ENCODE measurements at places on chromosomes 1 and 21.

- no peak for DNase-seq
These were observed 27.1 kb downstream of the DHCR24 start for GRCh38 chr1:54859700-54860391.

- no peak for DNase-seq
These were observed 180.5 kb upstream of the GORAB start for GRCh38 chr1:170351366-170351946.

DNA sequence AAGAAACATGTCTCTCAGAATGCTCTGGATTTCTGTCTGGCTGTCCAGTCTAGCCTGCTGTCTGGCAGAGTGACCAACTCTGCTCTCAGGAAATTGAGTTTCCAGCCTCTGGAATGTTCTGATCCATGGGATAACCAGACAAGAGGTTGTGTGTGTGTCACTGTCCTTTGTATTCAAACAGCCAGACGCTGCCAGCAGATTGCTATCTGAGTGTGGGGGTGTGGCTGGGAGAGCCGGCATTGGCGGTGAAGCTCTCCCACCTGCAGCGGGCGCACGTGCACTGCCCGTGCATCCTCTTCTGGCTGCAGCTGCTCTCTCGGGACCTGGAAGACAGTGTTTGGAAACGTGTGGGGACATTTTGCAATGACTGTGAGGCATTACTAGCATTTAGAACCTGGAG lies 26.1 kb downstream of the PKP1 start:
- no peak for DNase-seq

DNA sequence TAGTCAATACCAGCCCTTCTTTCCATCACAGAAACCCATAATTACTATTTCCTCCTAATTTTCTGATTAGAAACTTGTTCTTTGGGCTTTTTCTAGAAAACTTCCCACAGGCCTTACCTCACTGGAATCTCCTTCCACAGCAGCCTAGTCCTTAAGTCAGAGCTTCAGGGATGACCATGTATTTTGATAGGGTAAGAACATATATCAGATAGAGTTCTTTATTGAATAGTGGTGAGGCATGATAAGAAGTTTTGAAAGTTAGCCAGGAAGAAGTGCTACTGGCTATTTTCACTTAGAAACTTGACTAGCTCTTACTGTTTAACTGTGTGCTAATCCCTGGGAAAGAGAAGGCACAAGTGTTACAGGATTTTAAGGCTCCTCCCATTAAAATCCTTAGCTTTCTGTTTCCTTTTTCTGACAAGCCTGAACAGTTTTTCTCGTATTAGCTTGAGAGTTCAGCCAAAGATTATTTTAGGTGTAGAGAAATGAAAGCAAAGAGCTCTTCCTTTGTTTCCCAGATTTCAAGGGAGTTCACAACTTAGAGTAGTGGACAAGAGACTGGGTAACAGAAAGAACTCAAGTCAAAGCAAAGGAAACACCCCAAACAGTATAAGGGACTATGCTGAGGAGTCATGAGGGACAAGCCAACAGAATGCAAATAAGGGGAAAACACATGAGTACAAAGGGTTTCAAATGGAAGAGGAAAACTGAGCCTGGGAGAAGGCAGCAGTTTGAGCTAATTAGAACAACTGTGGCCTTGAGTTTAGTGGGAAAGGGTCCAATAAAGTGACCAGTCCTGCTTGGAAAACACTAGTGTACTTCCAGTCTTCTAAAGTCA lies 37.2 kb upstream of the AIM2 start:
- no peak for DNase-seq

DNA sequence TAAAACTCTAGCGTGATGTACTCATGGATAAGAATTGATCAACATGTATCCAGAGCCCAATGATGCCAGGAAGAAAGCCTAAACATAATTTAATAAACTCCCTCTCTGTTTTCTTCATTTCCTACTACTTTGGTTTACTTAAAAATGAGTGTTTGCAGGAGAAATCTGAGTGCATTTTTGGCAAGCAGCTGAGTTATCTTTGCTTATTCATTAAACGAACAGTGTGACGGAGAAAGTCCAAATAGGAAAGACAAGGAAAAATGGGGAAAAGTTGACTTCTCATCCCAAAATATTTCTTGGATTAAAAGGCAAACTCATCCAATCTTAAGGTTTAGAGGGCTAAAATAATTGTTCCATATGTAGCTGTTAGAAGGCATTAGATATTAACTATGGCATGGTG lies 496.7 kb downstream of the SMYD3 start:
- no peak for DNase-seq

DNA sequence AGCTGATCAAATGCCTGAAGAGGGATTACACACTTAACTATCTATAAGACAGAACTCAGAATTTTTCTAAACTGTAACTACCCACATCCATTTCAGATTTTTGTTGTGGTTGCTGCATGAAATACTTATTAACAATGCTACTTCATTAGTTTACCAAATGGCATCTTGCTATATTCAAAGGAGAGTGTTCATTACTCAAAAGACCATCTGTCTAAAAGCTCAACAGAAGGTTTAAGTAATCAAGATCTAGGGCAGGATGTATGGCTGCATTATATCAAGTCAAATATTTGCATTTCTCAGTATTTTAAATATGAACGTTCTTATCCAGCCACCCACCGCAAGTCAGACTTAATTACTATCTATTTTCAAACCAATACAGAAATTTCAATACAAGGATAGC lies 79.9 kb downstream of the SIPA1L2 start:
- DNase-seq, result no peak

- DNase-seq, result no peak
These were observed 5.2 kb upstream of the SPRR2E start for GRCh38 chr1:153099461-153100045.
